Right cardiac atrium (tissue), 5 donors: ENCODE measurements at places on chromosomes 13 and 19.

DNA sequence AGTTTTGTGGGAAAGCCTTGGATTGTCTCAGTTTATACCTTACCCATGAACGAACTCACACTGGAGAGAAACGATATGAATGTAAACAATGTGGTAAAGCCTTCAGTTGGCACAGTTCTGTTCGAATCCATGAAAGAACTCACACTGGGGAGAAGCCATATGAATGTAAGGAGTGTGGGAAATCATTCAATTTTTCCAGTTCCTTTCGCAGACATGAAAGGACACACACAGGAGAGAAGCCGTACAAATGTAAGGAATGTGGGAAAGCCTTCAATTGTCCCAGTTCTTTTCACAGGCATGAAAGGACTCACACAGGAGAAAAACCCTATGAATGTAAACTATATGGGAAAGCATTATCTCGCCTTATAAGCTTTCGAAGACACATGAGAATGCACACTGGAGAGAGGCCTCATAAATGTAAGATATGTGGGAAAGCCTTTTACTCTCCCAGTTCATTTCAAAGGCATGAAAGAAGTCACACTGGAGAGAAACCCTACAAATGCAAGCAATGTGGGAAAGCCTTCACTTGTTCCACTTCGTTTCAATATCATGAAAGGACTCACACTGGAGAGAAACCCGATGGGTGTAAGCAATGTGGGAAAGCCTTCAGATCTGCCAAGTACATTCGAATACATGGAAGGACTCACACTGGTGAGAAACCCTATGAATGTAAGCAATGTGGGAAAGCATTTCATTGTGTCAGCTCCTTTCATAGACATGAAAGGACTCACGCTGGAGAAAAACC, 7.5 kb upstream of the ZNF440 start:
- DNase-seq, result no peak

- no peak for DNase-seq
Measured at GRCh38 chr19:6767081-6767356, 216 bp downstream of the SH2D3A start.

DNA sequence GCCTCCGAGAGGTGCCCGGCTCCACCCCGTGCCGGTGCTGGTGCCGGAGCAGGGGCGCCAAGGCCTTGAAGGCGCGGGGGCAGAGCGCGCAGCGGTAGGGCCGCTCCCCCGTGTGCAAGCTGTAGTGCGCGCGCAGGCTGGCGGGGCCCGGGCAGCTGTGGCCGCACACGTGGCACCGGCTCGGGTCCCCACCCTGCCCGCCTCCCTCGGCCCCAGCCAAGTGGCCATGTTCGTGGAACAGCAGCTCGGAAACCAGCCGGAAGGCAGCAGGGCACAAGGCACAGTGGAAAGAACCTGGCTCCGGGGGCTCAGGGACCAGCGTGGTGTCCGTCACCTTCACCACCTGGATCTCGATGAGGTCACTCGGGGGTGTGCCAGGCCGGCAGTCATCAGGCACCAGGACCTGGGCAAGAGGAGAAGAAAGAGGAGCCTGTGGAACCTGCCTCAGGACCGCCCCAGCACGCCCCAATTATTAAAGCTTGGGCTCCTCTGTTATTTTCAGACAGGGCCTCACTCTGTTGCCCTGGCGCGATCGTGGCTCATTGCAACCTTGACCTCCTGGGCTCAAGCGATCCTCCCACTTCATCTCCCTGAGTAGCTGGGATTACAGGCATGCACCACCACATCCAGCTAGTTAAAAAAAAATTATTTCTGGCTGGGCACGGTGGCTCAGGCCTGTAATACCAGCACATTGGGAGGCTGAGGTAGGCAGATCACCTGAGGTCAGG, 2.0 kb downstream of the ZNF784 start:
- DNase-seq, result peak; percentile 59

GRCh38 chr19:4759388-4760284, 31.9 kb upstream of the FEM1A start:
- DNase-seq, result peak; percentile 96

DNA sequence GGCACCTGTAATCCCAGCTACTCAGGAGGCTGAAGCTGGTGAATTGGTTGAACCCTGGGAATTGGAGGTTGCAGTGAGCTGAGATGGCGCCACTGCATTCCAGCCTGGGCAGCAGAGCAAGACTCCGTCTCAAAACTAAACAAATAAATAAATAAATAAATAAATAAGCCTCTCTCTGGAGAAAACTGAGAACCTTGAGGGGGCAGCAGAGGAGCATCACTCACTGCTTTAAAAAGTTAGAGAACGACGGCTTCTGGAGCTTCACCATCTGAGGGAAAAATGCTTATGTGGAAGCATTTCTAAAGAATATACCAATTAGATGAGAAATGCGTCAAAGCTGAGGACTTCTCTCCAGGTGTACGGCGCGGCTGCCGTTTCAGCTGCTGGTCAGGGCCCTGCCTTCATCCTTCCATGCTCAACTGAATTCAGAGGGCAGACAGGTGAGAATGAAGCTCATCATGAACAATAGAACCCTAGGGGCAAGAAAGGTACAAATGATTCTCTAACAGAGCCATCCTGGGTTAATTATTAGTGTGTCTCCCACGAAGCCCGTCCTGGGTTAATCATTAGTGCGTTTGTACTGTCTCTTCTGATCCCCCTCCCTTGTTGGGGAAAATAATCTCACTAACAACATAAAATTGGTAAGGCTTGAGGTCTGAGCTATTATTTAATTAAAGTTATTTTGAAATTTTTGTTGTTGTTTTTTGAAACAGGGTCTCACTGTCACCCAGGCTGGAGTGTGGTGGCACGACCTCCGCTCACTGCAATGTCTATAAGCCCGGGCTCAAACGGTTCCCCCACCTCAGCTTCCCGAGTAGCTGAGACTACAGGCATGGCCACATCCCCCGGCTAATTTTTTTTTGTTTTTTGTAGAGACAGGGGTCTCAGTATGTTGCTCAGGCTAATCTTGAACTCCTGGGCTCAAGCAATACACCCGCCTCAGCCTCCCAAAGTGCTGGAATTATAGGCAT, 80.1 kb downstream of the IPO5 start:
- DNase-seq, result no peak

GRCh38 chr19:3710265-3710812, 2.2 kb downstream of the TJP3 start:
- DNase-seq, result peak; percentile 87

DNA sequence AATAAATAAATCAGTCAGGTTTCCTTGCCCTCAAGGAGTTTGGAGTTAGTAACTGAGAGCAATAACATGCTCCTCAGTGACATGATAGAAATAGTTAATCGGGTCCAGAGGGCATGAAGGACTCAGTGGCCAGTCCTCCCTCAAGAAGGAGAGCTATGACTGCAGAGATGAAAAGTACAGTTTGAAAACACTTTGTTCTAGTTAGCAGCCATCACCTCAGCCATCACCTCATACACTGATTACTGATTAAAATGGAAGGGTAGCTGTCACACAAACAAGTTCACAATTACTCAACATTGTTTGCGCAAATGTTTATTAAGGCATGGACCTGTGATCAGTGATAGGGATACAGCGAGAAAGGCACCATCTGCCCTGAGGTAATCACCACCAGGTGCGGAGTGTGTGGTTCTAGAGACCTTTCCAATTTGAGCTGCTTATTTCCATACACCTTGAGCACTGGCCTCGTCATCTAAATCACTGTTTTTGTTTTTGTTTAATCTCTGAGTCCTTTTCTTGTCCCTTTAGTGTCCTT, 85.3 kb upstream of the RAP2A start:
- DNase-seq, result no peak

- no peak for DNase-seq
Measured at GRCh38 chr13:71865874-71866334, 1.1 kb downstream of the DACH1 start.

GRCh38 chr13:45830121-45830520, 21.4 kb downstream of the SIAH3 start:
- no peak for DNase-seq

GRCh38 chr13:70644052-70644451, 535.8 kb upstream of the KLHL1 start:
- no peak for DNase-seq

DNA sequence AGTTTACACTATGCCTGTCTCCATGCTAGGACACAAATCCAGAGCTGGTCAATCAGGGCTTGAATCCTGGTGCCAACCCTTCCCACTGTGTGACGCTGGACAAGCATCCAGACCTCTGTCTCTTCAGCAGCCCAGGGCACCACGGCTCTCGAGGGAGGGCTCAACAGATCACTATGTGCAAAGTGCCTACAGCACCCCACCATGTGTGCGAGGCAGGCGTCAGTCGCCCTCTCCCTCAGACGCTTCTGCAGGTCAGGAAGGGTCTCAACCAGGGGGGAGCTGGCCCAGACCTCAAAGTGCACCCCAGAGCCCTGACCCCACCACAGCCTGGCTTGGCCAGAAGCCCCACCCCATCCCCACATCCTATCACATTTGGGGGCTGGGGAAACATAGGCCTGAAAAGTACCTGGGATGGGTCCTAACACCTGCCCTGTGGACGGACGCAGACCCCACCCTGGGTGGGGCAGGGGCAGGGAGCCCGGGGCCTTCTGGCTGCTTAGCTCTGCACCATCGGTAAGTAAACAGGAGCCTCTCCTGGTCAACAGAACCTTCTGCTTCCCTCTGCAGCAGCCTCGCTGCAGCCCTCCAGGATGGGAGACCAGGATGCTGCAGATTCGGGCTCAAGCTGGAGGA, 2.9 kb upstream of the C2CD4C start:
- DNase-seq, result no peak

DNA sequence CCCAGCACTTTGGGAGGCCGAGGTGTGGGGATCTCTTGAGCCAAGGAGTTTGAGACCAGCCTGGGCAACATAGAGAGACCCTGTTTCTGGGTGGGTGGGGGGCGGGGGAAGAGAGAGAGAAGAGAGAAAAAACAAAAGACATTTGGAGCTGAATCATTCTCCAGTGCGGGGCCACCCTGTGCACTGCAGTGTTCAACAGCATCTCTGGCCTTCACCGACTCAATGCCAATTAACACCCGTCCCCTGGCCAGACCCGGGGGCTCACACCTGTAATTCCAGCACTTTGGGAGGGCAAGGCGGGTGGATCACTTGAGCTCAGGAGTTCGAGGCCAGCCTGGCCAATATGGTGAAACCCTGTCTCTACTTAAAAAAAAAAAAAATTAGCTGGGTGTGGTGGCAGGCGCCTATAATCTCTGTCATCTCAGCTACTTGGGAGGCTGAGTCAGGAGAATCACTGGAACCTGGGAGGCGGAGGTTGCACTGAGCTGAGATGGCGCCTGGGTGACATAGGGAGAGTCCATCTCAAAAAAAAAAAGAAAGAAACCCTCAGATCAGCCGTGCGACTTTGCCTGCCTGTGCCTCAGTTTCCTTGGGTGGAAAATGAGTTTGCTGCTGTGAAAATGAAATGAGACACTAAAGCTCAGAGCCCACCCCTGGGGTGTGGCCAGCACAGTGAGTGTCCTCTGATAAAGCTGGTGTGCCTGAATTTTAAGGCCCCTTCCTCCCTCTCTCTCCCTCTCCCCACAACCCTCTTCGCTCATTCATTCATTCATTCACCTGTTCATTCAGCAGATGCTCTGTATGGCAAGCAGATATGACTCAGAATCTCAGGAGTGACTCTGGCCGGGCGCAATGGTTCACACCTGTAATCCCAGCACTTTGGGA, 6.4 kb downstream of the KLF2 start:
- no peak for DNase-seq
